ENCODE measurements at places on chromosomes 7 and 10. TPM values are rescaled to one million over a fixed set of nuclear protein-coding genes. Genes with fewer than 3 reads are reported as not detected.
A peak's percentile ranks its signal among the peaks of the same experiment; 100 is the strongest.

The ASZ1 gene
- not detected for total RNA-seq

DNA sequence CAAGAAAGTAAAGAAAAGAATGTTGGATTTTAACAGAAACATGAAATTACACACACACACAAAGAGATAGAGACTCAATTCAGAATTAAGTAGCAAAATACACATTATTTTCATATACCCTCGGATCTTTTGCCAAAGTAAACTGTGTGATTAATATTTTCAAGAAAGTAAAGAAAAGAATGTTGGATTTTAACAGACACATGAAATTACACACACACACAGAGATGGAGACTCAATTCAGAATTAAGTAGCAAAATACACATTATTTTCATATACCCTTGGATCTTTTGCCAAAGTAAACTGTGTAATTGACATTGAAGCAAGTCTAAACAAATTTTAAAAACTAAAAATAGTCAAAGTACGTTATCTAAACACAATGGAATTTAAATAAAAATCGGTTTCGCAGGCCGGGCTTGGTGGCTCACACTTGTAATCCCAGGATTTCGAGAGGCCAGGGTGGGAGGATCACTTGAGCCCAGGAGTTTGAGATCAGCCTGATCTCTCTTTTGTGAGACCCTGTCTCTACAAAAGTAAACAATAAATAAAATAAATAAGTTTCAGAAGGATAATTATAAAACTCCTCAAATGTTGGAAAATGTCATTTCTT, 337.3 kb upstream of the MAGI2 start:
- no peak for DNase-seq

GRCh38 chr10:82171899-82172298, 296.9 kb downstream of the NRG3 start:
- no peak for DNase-seq

GRCh38 chr7:11236680-11237079, 263.0 kb downstream of the PHF14 start:
- no peak for DNase-seq

DNA sequence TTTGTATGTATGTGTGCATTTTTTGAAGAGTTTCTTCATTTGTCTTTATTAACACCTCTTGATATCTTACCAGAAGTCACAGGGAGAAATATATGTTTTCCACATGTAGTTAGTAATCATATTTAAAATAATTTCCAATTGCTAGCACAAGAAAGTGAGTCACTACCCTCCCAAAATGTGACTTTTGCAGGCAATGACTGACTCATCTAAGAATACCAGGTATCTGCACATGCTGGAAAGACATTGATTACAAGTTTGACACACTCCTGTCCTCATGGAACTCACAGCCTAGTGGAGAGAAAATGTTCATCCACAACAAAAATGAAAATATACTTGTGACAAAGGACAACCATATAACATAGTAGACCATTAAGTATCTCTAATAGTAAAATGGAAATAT, 82.9 kb downstream of the SEMA3D start:
- DNase-seq, result no peak

DNA sequence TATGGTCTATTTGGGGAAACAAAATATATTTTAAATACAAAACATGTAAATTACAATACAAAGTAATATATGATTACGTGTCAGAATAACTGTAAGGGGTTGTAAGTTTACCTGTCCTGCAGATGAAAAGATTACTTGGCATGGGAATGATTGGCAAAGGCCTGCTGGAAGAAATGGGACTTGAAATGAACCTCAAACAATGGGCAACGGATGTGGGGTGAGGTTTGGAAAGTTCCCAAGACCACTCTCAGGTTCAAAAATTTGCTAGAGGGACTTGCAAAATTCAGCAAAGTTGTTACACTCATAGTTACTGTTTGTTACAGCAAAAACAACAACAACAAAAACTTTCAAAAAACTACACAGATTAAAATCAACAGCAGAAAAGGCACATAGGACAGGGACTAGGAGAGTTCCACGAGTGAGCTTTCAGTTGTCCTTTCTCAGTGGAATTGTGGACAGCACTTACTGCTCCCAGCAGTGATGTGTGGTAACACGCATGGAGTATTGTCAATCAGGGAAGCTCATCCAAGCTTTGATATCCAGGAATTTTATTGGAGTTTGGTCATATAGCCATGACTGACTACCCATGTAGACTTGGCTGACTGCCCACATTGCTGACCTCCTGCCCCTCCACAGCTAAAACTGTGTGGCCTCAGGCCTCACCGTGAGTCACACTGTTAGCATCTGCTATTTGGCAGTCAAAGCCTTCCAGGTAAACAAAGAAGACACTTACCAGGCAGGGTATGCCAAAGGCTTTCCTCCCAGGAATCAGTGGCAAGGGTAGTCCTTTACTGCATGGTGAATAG, 43.8 kb downstream of the EXOC6 start:
- no peak for DNase-seq

DNA sequence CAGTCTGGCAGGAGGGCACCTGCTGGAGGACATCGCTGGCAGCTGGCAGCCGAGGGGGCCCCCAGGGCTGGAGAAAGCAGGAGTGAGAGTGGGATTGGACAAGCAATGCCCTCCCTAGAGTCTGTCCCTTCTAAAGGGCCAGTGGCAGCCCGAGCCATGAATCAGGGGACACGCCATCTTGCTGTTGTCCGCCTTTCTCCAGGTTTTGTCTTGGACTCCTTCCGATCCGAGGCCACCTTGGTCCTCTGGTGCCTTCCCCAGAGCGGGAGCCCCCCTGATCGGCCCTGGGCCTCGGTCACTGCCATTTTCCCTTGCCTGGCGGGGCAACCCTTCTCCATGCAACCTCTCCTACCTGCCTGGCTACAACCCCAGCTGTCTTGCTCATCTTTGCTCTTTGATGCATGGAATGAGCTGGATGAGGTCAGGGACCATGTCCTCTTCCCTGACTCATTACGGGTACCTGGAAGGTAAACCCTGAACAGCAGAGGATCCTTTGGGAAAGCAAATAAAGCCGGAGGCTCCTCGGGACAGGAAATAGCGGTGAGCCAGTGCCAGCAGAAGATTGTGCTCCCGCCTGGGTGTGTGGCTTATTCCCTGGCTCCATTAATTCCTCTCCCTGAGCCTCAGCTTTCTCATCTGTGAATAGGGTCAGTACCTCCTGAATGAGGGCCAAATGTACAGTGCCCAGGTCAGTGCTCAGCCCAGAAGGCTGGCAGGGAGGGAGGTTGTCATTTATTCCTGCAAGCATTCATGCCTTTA, 112.0 kb downstream of the GRK5 start:
- no peak for DNase-seq

GRCh38 chr10:474406-474805, 215.1 kb downstream of the DIP2C start:
- no peak for DNase-seq

GRCh38 chr10:61896854-61897661, 4.4 kb upstream of the ARID5B start:
- no peak for DNase-seq

DNA sequence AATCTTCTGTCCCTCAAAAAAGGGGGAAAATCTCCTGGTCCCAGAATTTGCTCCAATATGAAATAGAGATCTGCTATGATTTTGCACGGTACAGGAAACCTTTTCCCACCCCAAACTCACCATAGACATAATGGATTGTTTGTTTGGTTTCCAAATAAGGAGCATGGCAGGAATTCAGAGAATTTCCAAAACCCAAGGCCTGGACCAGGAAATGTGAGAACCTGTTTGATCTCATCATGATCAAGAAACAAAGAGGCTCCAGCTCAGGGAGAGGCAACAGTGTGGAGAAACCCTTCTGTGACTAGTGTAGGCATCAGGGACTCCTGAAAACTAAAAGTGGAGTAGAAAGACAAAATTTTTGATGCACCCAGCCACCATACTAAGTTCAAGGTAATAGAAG, 1548.1 kb upstream of the LRRTM3 start:
- DNase-seq, result no peak

DNA sequence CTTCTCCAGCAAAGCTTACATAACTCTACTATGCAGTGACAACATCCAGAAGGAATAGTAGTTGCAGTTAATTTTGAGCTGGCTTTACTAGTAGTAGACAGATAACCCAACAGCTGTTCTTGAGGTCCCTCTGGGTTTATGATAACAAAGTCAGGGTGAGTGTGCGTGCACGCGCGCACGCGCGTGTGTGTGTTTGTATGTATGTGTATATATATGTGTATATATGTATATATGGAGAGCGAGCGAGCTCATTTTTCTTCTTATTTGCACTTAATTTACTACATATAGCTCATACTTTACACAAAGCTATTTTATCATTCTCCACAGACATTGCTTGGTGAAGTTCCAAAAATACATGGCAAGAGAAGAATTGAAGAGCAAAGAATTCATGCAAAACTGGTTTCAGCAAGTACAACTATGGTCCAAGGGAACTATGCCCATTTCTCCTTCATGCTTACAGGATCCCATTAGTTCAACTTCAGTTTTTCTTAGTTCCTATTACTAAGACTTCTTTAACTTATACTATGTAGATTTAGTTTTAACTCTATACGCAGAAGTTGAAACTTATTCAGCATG, 105.9 kb upstream of the TMEM168 start:
- no peak for DNase-seq

GRCh38 chr10:128902031-128902710, 564.9 kb upstream of the MGMT start:
- peak; percentile 72 for DNase-seq

The DNAJC1 gene
- 40.0 TPM for total RNA-seq

- no peak for DNase-seq
These were observed 208.8 kb downstream of the KCNMA1 start for GRCh38 chr10:77428691-77429395.

DNA sequence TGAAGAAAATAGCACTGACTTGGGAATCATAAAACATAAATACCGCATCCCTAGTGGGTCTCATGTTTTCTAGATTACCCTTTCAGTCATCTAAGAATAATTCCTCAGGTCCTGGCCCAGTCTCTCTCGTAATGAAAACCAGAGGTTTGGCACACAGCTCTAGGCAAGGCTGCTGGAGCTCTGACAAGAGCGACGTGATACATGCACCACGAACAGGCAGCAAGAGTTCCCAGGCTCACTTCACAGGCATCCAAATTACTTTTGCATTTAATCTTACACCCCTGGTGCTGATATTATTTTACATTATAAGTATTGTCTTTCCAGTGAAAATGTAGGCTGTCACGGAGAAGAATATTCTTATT, 105.2 kb downstream of the THSD7A start:
- DNase-seq, result no peak

GRCh38 chr10:124916098-124916584, 25.8 kb upstream of the ZRANB1 start:
- DNase-seq, result peak; percentile 87

GRCh38 chr10:48453451-48454301, 147.2 kb downstream of the MAPK8 start:
- DNase-seq, result no peak

The DPYSL4 gene
- 0.49 TPM for total RNA-seq

Data from vagina (tissue), 2 donors.